Osteocyte (in vitro differentiated cells): ENCODE measurements at places on chromosomes 7 and 10. TPM values are rescaled to one million over a fixed set of nuclear protein-coding genes. Genes with fewer than 3 reads are reported as not detected.

The KCNMA1 gene
- 95.5 and 98.1 TPM in 2 replicates for total RNA-seq

The HOXA1 gene
- total RNA-seq: not detected in 2 replicates

The GPR37 gene
- total RNA-seq: 43.7 and 45.2 TPM in 2 replicates

The CACNA2D1 gene
- 24.3 and 25.2 TPM in 2 replicates for total RNA-seq

DNA sequence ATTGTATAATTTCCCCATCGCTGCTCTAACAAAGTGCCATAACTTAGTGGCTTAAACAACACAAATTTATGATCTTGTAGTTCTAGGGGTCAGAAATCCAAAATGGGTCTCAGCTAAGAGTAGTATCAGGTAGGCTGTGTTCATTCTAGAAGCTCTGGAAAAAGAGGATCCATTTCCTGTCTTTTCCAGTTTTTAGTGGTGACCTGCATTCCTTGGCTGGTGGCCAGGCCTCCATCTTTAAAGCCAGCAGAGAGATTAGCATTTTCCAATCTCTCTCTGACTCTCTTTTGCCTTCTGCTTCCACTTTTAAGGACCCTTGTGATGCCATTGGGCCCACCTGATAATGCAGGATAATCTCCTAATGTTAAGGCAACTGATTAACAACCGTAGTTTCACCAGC is 41.0 kb upstream of the C10orf120 start:
- peaks cover 12% of the 10 kb centered on the region for H3K27me3 ChIP-seq
- no peak overlapping the region for H3K4me3 ChIP-seq
- no peaks in the 10 kb centered on the region for H3K36me3 ChIP-seq
- no peak for DNase-seq
- no peak overlapping the region for H3K27ac ChIP-seq
